ENCODE measurements at places on chromosomes 13 and 19.

- DNase-seq, result no peak
Observed at GRCh38 chr13:51416107-51416506, 36.7 kb downstream of the INTS6 start.

- peak; percentile 79 for DNase-seq
Observed at GRCh38 chr19:10461047-10461949, 41.0 kb downstream of the PDE4A start.

DNA sequence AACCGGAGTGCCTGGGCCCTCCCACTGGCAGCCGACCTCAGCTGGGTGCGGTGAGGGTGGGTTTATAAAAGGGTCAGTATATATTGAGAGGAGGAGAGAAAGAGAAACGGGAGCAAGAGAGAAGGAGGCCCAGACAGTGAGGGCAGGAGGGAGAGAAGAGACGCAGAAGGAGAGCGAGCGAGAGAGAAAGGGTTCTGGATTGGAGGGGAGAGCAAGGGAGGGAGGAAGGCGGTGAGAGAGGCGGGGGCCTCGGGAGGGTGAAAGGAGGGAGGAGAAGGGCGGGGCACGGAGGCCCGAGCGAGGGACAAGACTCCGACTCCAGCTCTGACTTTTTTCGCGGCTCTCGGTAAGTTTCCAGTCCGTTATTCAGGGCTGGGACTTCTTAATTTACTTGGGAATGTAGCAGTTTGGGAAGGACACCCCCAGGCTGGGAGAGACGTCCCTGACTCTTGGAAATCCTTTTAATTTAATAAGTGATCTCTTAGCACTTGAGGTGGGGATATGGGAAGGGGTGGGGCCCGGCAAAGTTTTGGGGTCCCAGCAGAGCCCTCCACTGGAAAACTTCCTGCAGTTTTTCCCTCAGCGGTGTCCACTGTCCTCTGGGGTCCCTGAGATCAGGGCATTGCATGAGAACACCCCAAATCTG lies at the start of gene EMP3:
Gene EMP3, plus strand, starts transcription at position 288 of the 646 bp plus-strand sequence. CDS start 1,293 bp downstream, outside the sequence.
- peak; percentile 71 for DNase-seq

- DNase-seq, result no peak
Observed at GRCh38 chr13:25421612-25422011, 49.8 kb downstream of the ATP8A2 start.

DNA sequence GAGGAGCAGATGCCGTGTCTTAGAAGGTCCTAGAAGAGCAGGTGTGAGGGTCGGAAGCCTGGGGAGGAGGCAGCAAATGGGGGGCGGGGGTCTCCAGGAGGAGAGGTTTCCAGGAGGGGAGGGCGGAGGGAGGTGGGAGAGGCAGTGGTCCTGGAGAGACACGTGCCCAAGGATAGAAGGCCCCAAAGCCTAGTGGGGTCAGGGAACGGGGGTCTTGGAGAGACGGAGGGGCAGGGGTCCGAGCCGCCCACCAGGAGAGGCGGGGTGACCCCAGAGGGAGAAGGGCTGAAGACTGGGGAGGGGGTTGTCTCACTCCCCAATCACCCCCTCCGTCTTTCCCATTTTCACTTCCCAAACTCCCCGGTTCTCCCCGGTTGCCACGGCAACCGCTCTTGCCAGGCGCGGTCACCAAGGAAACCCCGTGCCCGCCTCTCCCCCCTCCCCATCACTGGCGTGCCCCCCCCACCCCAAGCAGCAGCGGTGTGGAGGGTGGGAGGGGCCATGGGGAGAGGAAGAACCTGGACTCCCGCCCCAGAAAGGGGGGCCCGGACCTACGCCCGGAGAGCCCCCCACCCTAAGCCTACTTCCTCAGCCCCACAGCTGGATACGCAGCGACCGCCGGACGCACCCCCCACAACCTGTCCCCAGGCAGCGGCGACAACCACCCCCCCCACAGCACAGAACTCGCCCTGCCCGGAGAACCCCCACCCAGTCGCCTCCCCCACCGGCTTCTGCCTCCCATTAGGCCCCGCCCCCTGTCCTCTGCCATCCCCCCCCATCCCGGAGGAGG lies 988 bp downstream of the LRRC4B start:
- DNase-seq, result no peak

GRCh38 chr19:39145180-39145953 lies 19.8 kb downstream of the PAK4 start:
- no peak for DNase-seq

DNA sequence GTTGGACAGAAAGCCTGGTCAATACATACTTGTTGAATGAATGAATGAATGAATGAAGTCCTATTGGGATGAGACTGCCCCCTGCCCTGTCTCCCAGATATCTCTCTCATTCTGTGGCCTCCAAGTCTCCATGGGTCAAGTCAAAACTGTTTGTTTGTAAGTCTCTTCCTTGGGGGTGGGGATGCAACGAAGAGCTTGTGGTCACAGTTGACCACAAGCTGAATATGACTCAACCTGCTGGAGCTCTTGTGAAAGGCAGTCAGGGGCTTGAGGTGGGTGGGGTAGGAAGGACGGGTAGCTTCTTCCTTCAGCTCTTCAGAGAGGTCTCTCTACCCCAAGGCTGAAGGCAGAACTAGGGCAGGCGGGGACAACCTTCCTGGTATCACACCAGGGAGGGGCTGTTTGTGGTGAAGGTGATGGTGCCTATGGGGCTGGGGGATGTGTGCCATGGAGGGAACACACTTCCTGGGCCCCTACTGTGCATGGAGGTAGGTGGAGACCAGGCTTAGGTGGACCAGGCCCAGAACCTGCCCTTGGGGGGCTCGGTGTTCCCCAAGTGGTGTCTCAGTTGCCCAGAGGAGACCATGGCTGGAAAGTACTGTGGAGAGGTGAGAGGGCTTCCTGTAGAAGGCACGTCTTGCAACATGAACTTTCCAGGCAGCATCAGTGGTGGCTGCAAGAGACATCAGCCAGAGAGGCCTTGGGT lies 8.0 kb downstream of the MYO1F start:
- peak; percentile 34 for DNase-seq

DNA sequence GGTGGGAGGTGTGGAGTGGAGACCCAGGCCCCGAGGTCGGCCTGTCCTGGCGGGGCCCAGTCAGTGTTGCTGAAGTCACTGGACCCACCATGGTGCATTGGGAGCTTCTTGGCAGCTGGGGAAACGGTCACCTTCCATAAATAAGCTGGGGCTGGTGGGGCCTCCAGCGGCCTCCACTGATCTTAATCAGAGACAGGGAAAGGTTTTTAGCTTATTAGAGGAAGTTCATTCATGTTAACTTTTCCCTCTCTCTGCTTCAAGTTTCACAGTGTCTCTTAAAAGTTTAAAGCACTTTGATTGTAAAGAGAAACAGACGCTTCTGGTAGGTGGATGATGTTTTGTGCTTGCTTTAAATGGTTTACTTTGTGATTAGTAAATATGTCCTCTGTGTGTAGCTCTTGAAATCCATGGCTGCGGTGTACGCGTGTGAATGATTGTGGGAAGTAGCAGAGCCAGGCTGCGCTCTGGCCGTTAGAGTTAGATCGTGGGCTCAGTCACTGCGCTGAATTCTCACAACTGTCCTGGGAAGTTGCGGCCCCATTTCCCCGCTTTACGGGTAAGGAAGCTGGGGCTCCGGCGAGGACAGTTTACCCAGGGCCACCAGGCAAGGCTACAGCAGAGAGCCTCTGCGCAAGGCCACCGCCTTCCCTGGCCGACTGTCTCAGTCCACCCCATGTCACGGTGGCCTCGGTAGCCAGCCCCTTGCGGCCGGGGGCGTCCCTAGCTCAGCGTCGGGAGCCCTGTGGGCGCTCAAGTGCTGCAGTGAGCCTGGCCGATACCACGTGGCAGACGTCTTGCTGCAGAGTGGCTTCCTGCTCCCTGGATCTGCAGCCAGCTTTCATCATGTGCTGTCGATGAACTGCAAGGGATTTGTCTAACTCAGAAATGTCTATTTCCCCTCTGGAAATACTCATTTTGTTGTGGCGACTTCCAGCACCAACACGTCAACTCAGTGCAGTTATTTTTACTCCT lies 16.5 kb upstream of the NDUFS7 start:
- DNase-seq, result no peak

GRCh38 chr13:43688227-43688907 lies 98.4 kb downstream of the ENOX1 start:
- DNase-seq, result no peak

DNA sequence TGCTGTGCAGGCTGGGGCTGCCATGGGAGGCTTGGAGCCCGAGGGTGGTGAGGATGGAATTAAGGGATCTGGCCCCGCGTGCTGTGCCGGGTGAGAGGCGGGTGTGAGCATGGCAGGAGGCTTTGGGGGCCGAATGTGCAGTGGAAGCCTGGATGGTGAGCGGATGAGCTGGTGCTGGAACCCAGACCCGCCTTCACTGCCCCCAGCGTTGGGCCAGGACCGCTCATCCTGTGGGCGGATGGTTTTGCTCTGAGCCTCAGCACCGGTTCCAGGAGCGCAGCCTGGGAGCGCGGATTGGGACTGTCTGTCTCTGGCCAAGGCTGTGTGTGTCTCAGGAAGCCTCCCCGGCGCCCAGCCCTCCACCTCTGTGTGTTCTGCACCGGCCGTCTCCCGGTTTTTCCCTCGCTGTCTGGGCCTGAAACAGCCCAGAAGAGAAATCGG lies 16.7 kb downstream of the KDM4B start:
- no peak for DNase-seq

DNA sequence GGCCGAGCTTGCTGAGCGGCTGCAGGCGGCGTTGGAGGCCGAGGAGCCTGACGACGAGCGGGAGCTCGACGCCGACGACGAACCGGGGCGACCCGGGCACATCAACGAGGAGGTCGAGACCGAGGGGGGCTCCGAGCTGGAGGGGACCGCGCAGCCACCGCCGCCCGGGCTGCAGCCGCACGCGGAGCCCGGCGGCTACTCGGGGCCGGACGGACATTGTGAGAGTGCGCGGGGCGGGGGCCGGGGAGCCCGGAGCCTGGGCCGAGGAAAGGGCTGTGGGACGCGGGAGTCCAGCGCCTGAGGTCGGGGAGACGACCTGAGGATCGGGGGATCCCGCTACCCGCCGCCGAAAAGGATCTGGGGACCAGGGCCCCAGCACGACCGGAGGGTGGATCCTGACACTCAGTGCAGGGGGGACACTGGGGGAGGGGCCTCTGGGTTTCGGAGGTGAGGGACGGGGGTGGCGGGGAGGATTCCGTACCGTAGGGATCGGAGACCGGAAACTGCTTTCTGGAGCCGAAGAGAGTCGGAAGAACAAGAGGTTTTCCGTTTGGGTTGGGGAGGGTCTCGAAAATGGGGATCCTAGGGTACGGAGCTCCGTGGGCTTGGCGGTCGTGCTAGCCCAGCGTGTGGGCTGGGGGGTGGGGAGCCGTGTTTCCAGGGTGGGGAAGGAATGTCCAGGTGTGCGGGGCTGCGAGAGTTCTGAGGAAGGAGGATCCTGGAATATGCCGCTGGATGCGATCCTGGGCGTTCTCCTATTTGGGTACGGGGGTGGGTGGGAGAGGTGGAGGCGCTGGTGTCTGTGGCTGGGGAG lies 616 bp downstream of the HNRNPUL1 start:
- peak; percentile 35 for DNase-seq

DNA sequence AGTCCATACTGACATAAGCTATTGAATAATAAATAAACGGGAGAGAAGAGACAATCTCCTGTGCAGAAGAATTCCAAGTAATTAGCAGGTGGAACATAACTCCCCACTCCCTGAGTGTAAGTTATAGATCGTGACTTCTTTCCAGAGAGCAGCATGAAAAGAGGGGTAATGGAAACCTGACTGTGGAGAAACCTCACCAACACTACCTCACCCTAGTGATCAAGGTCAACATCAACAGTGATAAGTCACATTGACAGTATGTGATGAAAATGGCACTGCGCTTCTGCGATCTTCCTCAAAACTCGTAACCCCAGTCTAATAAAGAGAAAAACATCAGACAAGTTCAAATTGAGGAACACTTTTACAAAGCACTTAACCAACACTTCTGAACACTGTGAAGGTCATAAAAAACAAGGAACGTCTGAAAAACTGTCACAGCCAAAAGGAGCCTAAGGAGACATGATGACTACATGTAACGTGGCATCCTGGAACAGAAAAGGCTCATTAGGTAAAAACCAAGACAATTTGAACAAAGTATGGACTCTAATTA lies 19.8 kb downstream of the CAB39L start:
- no peak for DNase-seq

DNA sequence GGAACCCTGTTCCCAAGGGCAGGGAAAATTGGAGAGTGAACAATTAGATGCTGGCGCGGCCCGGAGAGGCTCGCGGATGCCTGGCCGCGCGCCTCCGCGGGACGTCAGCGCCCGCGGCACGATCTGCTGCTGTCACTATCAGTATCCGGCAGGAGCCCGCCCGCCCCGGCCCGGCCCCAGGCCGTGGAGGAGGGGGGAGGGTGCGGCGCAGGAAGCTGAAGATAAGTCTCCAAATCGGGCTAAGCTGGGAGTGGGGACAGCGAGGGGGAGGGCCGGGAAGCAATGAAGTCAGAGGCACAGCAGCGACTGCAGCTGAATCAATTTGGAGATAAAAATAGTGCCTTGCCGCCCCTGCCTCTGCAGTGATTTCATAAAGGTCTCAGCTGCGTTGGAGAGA lies 441.5 kb upstream of the KLF12 start:
- no peak for DNase-seq

DNA sequence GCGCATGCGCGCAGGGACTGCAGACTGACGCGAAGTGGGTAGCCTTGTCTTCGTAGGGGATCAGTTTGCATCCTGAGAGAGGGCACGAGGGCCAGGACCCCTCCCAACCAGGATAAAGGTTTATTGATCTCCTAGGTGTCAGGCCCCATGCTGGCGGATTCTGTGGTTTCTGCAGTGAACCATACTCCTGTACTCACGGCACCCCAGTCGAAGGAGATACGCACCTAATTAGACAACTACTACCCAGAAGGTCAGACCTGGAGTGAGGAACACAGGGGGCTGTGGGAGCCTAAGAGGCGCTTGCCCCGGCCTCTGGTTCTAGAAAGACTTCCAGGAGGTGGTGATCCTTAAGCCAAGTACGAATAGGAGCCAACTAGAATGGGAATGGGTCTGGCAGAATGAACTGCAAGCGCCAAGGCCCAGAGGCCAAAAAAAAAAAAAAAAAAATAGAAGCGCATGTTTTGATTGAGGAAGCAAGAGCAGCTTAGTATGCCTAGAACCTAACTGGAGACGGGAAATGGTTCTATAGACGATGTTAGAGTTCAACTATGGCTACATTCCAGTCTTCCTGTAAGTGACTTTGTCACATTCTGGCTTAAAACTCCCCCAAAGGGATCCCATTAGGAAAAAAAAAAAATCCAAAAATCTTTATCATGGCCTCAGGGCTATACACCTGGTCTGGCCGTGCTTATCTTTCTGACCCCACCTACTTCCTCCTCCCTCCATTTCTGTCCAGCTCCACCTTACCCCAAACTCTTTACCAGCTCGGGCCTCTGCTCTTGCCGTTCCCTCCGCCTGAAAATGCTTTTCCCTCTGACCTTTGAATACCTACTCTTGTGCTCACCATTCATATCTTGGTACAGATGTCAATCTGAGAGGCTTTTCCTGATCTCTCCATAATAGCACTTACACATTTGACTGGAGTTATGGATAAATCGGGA lies 902 bp upstream of the ZNF428 start:
- peak; percentile 57 for DNase-seq

- DNase-seq, result no peak
Observed at GRCh38 chr13:74316547-74316946, 182.3 kb upstream of the KLF12 start.

DNA sequence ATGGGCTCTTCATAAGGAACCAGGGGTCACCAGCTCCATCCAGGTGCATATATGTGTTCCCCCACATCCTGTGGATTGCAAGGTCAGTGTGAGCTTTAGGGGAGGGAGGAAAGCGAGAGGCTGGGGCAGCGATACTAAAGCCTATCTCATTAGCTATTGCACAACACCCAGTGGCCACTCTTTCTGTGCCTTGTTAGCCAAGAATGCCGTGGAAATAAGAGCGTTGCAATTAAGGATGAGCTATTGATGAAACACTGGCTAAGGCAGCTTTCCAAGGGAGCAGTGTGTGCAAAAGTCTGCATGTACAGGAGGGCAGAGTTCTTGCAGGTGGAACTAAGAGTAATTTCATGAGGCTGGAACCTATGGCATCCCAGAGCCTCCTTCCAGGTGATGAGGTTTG lies 17.6 kb downstream of the TNFSF11 start:
- no peak for DNase-seq
